ENCODE measurements at places on chromosomes 7 and 10.
A peak's percentile ranks its signal among the peaks of the same experiment; 100 is the strongest.

- DNase-seq: no peak
These were observed 115.9 kb downstream of the PIP4K2A start for GRCh38 chr10:22598478-22598877.

DNA sequence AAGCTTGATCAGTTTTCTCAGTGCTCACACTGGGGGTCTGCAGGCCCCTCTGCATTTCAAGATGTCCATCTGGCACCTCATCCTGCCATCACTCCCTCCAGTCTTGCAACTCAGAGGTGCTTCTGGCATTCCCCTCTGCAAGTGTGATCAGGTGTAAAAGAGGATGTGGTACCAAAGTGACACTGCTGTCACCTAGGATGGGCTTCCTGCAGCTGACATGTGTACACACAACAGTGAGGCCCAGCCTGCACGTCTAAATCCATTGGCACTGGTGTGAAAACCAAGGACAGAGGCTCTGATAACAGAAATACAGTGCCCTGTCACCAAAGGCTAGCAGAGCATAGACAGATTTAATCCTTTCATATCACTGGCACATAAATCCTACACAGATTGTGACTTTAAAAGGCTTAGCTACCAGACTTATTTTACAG lies 162.5 kb upstream of the CELF2 start:
- DNase-seq: no peak

DNA sequence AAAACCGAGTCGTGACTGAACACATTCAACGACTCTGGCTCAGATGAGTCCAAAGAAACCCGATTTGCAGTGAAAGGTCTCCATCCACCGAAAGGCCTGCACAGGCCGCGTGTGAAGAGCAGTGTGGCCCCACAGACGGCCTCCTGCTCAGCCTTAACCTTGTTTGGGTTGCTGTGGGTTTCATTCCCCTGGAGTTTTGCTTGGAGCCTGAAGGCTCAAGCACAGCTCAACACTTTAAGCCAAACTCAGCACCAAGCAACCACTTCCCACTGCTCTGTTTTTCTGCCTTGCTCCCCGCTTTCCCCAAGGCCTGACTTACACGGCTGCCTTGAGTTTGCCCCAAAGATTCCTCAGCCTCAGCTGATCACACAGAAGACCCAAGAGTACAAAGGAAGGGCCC lies 398.2 kb upstream of the NFE2L3 start:
- no peak for DNase-seq

- DNase-seq: no peak
These were observed 188.7 kb upstream of the SEMA3E start for GRCh38 chr7:83837683-83838082.

DNA sequence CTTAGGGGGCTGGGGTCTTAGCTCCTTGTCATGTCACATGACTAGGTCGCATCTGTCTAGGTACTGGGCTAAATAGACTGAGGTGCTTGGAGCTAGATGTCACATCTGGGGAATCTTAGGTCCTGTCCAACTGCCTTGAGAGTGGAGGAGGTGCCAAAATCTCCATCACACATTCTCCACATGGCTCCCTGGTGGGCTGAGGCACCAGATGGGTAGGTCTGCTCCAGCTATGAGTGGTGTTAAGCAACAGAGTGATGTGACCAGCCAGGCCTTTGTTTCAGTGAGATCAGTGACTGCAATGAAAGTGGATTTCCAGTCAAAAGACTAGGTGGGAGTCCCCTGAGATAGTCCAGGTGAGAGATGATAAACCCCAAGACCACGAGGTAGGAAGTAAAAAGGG lies 251.8 kb downstream of the BMPER start:
- no peak for DNase-seq

DNA sequence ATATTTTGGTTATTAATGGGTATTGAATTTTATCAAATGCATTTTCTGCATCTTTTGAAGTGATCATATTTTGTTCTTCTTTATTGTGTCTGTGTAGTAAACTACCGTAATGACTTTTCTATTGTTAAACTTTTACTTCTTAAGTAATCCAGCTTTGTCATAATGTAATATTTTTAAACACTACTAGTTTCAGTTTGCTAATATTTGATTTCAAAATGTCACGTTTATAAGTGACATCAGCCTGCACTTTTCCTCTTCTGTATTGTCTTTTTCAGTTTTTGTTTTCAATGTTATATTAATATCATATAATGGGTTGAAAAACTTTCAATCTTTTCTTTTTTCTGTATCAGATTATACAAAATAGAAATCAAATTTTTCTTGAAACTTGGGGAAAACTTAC lies 71.6 kb upstream of the ANKRD1 start:
- no peak for DNase-seq

DNA sequence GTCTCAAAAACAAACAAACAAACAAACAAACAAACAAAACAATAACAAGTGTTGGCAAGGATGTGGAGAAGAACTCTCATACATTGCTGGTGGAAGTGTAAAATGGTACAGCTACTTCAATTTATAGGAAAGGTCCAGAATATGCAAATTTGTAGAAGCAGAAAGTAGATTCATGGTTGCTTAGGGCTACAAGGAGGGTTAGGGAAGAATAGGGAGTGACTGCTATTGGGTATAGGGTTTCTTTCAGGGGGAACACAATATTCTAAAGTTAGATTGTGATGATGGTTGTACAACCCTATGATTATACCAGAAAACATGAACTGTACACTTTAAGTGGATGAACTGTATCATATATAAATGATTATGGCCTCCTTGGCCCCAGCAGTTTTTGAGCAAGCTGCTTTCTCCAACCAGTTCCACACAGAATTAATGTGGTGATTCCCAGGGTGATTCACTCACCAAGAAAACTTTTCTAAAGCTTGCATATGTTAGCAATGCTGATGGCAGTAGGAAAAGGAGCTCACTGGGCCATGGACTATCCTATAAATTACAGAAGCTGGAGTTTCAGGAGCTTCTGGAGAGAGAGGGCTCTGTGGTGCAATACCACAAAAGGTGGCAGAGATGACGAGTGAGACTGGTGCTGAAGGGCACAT lies 52.8 kb upstream of the KCNIP2 start:
- no peak for DNase-seq

- no peak for DNase-seq
These were observed 31.6 kb downstream of the CALML5 start for GRCh38 chr10:5467634-5468255.

- no peak for DNase-seq
These were observed 96.2 kb downstream of the C10orf105 start for GRCh38 chr10:71623098-71623985.

- no peak for DNase-seq
These were observed 860 bp downstream of the RPP30 start for GRCh38 chr10:90872648-90873020.

GRCh38 chr7:87127019-87127418 lies 25.2 kb upstream of the DMTF1 start:
- DNase-seq: no peak

GRCh38 chr7:157408258-157409101 lies 71.7 kb downstream of the DNAJB6 start:
- no peak for DNase-seq

DNA sequence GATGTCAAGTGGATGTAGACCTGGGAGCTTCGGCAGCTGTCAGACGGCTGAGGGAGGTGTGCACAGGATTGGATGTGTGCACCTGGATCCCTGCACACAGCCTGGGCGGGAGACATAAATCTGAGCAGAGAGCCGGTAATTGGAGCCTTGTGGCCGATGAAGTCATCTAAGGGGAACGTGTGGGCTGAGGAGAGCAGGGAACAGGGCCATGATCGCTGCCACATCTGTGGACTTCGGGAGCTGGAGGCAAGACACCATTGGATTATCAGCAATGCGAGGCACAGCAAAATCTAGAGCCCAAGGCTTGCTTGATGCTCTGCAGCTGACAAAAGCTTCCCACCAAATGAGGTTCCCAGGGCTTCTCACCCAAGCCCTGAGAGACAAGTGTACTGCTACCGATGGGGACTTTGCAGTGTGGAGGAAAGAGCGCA lies 147.7 kb downstream of the PTPN20 start:
- peak; percentile 6 for DNase-seq

- DNase-seq: no peak
These were observed 708 bp downstream of the UBN2 start for GRCh38 chr7:139231513-139232376.

GRCh38 chr7:101686030-101686429 lies 56.9 kb upstream of the MYL10 start:
- no peak for DNase-seq

GRCh38 chr10:86344281-86344680 lies 22.3 kb downstream of the GRID1 start:
- DNase-seq: no peak

- DNase-seq: no peak
These were observed 59.7 kb downstream of the NRBF2 start for GRCh38 chr10:63192826-63193225.

- no peak for DNase-seq
These were observed 95.8 kb downstream of the CLEC2L start for GRCh38 chr7:139619367-139619657.

DNA sequence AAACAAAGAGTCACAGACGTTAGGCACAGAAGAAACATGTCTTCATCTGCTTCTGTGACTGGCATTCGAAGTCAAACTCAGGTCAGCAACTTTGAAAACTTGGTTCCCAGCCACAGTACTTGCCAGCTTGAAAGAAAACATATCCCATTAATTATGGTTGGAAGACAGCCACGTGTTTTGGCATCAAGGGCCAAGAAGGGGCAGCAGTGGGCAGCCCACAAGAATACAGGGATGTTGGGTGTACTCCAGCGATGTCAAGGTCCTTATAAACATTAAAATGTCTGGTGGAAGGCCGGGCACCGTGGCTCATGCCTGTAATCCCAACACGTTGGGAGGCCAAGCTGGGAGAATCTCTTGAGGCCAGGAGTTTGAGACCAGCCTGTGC lies 29.5 kb downstream of the JCAD start:
- no peak for DNase-seq

GRCh38 chr10:85645926-85646711 lies 720.5 kb downstream of the GRID1 start:
- peak; percentile 52 for DNase-seq

DNA sequence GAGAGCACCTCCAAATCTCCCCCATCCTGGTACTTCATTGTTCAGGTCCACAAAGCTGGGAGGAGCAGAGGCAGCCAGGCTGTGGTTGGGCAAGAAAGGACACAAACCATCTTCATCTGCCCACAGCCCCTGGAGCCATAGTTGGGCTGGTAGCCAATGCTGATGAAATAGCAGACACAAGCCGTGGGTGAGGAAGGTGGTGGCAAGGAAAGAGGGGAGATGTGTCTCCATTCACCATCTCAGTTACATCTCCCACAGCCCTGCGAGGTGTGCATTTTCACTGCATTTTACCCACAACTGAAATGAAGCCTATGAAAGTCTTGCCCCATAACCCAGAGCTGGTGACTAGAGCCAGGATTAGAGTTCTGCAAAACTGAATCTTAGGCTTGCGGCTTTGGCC lies 35.0 kb downstream of the PIK3AP1 start:
- no peak for DNase-seq

GRCh38 chr7:27123007-27123476 lies 7.5 kb downstream of the HOXA4 start:
- DNase-seq: no peak

- DNase-seq: no peak
These were observed 63.2 kb downstream of the MACC1 start for GRCh38 chr7:20153999-20154398.

GRCh38 chr10:120987359-120987758 lies 136.2 kb downstream of the WDR11 start:
- no peak for DNase-seq

DNA sequence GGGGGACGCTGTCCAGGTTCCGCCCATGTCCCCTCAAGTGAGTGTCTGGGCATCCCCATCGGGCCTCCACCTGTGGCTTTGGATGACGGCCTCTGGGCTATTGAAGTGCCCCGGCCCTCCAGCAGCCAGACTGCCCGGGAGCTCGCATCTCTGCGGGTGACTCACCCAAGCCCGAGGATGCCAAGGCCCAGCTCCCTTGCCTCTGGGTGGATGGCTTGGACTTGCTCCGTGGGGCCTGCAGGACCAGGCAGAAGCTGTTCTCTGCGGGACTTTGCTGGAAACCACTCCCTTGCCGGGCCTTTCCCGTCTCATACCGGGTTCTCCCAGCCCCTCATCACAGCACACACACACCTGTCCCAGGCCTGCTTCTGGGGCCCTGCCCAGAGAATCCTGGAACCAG lies 22.4 kb downstream of the DPYSL4 start:
- DNase-seq: no peak

- no peak for DNase-seq
These were observed 18.9 kb upstream of the PNLIPRP3 start for GRCh38 chr10:116408719-116409118.

DNA sequence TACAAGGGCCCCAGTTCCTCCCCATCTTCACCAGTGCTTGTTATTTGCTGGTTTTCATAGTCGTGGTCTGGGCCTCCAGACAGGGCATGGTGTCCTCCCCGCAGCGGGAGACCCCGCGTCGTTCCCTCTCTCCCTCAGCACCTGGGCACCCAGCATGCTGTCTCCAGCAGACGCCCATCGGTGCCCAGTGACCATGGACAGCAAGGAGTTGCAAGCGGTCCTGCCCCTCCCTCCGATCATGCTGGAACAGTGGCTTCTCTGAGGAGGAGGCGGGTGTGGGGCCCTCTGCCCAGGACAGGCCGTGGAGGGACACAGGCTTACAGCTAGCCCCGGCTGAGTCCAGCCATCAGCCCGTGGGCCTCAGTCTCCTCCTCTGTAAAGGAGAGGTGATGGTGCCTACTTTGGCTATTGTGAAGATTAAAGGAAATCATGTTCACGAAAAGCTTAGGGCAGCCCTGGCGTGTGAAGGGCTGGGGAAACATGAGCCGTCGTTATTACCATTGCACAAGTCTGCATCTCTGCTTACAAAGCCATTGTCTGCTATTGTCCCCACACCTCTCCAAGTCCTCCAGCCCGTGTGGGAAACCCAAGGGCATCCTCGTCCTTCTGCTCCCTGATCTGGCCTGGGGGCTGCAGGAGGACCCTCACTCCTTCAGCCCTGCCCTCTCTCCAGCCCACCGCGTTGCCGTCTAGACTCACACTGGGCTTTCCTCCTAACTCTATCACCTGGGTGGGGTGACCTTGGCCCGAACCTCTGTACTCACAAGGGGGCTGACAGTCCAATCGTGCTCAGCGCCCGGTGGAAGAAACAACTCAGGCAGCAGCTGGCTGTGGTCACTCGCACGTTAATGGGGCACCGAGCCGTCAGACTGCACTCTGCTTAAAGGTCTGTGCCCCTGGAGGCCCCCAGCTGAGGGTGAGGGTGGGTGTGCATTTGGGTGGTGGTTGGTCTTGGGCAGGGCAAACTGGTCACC lies 29.9 kb downstream of the EN2 start:
- DNase-seq: no peak

DNA sequence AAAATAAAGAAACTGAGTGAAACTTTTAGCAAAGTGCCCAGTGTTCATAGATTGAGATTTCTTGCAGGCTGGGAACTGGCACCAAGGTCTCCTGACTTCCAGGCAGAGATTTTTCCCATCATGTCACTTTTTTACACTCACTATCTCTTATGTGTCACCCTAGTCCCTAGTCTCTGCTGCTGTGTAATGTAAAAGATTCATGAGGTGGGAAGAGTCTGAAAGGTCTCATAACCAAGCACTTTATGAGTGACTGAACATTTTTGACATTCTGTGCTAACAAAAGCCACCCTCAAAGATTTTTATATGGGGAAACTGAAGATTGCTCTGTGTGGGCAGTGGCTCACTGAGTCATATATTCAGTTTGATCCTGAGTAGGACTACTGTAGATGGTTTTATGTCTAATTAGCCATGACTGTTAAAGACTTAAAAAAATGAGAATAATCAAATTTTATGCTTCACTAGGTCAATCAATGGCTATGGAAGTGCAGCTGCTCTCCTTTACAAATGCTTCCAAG lies 900.3 kb upstream of the SORCS1 start:
- no peak for DNase-seq

Measured in HFF-Myc (cell line).